ENCODE measurements at places on chromosomes 7 and 10. TPM values are rescaled to one million over a fixed set of nuclear protein-coding genes. Genes with fewer than 3 reads are reported as not detected.

LRMDA gene
- 14.8 TPM for total RNA-seq

UNC5B gene
- total RNA-seq: 10.9 TPM

PLA2G12B gene
- total RNA-seq: not detected

PAX4 gene
- not detected for total RNA-seq

KRIT1 gene
- total RNA-seq: 137 TPM

ANKRD61 gene
- not detected for total RNA-seq

TMEM130 gene
- total RNA-seq: 14.4 TPM

TMEM196 gene
- total RNA-seq: 9.7 TPM

MBL2 gene
- total RNA-seq: not detected

GFRA1 gene
- 62.2 TPM for total RNA-seq

NEURL1 gene
- total RNA-seq: 16.8 TPM
